ENCODE measurements at places on chromosomes 6 and 20. TPM values are rescaled to one million over a fixed set of nuclear protein-coding genes. Genes with fewer than 3 reads are reported as not detected.

TMEM217 gene
- total RNA-seq, result 0.63 TPM

GPLD1 gene
- 0.03 TPM for total RNA-seq

SMLR1 gene
- total RNA-seq, result not detected

SALL4 gene
- 0.32 TPM for total RNA-seq

DEF6 gene
- total RNA-seq, result 28.7 TPM

TRIM40 gene
- not detected for total RNA-seq

TCFL5 gene
- 15.8 TPM for total RNA-seq

DNA sequence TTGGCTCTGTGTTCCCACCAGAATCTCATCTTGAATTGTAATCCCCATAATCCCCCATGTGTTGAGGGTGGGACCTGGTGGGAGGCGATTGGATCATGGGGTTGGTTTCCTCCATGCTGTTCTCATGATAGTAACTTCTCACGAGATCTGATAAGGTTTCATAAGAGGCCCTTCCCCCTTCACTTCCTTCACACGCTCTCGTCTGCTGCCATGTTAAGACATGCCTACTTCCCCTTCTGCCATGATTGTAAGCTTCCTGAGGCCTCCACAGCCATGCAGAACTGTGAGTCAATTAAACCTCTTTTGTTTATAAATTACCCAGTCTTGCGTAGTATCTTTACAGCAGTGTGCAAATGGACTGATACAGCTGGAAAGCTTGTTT, 90.0 kb downstream of the ELOVL5 start:
- no peak for DNase-seq

DNA sequence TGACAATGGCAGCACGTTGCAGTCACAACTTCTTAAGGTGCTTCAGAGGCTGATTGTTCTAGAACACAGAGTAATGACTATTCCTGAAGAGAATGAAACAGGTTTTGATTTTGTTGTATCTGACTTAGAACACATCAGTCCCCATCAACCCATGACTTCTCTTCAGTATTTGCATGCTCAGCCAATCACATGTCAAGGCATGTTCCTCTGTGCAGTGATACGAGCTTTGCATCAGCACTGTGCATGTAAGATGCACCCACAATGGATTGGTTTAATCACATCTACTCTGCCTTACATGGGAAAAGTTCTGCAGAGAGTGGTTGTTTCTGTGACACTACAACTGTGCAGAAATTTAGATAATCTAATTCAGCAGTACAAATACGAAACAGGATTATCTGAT, 54.3 kb downstream of the PGM3 start:
- DNase-seq, result peak; percentile 32

- DNase-seq, result no peak
These were observed 54.9 kb upstream of the FRMD1 start for GRCh38 chr6:168133687-168134559.

GRCh38 chr6:116511424-116512110, at the start of gene CALHM5:
TSS of gene CALHM5 (plus strand) at chr6:116511639. CDS start at chr6:116511697, 58 bp downstream.
- peak; percentile 55 for DNase-seq

DNA sequence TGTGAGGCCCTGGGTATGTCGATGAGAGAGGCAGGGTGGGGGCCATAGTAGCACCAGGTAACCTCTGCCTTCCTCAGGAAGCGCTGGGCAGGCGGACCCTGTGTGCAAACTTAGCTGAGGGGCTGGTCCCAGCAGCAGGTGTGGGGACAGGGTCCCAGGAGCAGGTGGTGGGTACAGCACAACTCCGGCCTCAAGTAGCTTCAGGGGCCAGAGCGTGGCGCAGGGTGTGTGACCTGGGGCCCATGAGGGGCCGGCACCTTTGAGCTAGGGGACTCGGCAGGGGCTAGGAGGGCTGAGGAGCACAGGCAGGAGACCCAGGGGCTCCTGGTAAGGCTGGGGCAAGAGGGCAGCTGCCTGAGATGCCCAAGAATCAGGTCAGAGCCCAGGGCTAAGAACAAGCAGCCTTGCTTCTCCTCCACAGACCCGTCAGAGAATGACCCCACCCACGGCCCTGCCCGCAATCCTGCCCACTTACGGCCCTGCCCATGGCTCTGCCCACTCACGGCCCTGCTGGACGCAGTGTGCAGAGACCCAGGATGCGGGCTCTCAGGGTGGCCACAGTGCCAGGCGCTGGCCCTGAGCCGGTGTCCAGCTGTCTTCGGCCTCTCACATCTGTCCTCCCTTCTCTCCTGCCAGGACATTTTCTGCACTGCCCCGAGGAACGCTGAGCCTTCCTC, 30.9 kb downstream of the CHRNA4 start:
- DNase-seq, result no peak

- DNase-seq, result no peak
These were observed 113.7 kb downstream of the PHACTR3 start for GRCh38 chr20:59718071-59718470.

DNA sequence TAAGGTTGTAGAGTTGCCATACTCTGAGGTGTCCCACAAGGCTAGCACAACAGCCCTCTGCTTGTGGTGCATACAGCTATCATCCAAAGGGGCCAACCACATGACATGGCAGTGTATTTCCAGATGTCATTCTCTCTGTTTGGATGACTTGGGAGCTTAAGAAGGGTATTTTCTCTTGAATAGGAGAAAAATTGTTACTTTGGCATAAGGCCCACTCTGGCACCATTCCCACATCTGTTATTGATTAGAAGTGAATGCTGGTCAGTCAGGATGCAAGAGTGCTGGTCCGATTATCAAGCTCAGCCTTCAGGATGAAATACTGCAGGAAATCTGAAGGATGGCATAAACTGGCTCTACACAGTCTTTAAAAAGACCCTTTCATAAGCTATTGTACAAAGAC, 83.6 kb upstream of the C20orf144 start:
- no peak for DNase-seq

- DNase-seq, result no peak
These were observed 30.8 kb downstream of the DUSP22 start for GRCh38 chr6:322940-323729.

GRCh38 chr6:129659590-129660345, 50.2 kb downstream of the ARHGAP18 start:
- DNase-seq, result no peak

GRCh38 chr6:3164388-3164787, 7.0 kb upstream of the TUBB2A start:
- DNase-seq, result no peak

- DNase-seq, result no peak
These were observed 57.1 kb upstream of the MAP7 start for GRCh38 chr6:136607204-136607931.

- DNase-seq, result no peak
These were observed 695.1 kb upstream of the CITED2 start for GRCh38 chr6:140069576-140069975.

DNA sequence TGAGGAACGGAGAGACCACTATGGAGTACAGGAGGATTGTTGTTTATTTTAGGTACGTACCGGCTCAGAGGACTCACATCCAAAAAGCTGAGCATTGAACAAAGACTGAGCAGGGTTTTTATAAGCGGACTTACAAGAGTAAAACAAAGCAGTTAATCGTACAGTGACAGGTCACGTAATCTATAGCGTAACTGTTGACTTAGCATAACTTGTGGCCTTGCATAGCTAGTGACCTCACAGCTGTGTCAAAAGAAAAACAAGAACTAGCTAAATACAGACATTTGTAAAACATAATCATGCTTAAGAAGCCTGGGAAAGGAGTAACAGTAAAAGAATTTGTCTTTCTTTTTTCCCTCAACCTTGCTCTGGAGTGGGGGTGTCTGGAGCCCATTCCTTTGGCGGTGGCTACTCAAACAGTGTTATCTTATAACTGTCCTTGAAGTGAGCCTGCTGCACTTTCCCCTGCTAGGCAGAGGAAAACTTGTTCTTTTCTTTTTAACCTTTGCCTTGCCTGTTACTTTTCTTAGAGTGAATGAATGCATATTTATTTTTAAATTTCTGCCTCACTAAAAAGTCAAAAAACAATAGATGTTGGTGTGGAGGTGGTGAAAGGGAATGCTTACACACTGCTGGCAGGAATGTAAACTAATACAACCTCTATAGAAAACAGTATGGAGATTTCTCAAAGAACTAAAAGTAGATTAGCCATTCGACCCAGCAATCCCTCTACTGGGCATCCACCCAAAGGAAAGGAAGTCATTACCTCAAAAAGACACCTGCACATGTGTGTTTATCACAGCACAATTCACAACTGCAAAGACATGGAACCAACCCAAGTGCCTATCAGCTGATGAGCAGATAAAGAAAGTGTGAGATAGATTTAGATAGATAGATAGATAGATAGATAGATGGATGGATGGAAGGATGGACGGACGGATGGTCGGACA, 109.0 kb downstream of the TAF4 start:
- DNase-seq, result no peak

DNA sequence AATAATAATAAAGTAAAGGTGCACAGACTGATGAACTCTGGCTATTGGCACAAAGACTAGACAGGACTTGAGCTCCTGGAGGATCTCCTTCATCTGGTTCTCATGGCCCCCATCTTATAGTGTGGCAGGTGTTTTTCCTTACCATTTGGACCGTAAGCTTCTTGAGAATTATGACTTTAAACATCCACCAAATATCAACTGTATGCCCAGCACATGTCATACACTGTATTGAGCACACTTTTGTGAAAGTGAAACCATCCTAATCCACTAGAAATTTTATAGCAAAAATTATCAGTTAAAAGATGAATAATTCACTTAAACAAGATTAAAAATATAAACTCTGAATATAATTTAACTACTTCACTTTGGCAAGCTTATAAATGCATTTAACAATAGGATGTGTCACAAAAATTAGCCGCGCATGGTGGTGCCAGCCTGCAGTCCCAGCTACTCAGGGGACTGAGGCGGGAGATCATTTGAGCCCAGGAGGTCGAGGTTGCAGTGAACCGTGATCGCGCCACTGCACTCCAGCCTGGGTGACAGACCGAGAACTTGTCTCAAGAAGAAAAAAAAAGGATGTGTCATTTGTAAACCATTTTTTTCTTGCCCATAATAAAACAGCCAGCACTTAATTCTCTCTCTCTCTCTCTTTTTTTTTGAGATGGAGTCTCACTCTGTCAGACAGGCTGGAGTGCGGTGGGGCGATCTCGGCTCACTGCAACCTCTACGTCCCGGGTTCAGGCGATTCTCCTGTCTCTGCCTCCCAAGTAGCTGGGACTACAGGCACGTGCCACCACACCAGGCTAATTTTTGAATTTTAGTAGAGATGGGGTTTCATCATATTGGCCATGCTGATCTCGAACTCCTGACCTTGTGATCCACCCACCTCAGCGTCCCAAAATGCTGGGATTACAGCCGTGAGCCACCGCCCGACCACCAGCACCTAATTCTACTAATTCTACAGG, 9.1 kb downstream of the HIVEP2 start:
- no peak for DNase-seq

DNA sequence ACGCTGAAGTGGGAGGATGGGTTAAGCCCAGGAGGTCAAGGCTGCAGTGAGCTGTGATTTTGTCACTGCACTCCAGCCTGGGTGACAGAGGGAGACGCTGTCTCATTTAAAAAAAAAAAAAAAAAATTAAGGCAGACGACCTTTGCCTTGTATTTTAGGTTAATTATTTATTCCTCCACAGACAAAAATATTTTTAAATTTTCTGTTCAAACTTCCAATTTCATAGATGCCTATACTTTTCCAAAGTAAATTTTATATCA, 6.3 kb upstream of the SMIM28 start:
- DNase-seq, result no peak

DNA sequence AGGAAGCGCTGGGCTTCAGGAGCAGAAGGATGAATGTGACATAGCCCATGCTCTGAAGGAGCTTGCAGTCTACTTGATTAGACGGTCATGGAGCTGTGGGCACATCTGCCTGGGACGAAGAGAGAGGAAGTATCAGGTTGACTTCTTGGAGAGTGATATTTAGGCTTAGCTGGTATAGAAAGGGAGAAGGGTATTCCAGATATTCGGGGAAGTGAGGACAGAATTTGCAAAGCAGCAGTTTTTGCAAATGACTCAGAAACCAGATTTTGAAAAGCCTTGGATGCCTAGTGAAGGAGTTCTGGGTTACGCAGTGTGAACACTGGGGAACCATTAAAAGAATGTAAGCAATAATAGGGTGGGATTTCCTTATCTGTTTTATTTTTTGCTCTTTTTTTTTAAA, 60.7 kb downstream of the EYA4 start:
- no peak for DNase-seq

DNA sequence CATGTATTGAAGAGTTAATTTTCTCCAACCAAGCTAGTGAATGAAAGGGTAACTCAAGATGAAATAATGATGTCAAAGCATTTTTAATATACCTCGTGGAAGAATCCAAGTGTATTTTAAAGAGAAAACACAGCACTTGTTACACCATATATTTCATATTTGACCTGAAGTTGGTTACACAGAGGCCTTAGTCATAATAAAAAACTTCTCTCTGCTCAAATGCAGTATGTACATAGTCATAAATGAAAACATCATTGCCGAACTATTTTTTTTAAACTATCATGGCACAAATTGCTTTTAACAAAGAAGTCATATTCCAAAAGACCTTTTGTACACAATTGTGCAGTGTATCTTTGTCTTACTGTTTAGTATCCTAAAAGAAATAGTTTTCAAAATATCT, 43.0 kb downstream of the BACH2 start:
- DNase-seq, result no peak

DNA sequence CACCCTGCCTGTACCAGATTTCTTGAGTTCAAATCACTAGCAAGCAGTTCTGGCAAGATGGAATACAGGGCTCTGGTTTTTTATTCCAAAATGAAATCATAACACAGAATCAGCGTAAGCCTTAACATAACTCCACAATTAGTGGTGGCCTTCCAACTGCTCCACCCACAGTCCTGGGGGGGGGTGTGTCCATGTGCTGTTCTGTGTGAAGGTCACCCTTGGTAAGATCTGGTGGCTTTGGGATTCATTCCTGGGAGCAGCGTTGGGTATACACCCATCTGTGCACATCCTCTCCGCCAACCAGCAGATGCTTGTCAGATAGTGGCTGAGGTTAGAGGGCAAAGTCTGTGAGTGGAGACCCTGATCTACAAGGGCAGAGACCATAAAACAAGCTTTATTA, 49.9 kb upstream of the CD83 start:
- no peak for DNase-seq

DNA sequence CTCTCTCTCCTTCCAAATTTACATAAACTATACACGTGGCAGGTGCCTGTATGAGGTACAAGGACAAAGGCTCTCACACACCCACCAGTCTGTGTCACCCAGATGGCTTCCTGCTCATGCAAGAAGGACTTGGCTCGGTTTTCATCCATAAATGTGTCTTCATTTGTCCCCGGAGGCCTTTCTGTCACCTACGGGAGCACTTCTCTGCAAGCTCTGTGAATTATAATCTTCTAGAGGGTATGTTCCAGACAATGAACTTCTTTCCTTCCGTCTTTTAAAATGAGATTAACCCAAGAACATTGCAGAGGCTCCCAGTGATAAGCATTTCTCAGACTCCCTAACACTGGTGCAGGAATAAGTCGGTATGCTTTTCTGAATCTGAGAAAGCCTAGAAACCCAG, 123.6 kb downstream of the PTPRT start:
- no peak for DNase-seq

- DNase-seq, result no peak
These were observed 136.2 kb downstream of the GMPR start for GRCh38 chr6:16374461-16375200.

All from foreskin keratinocyte (primary cell).